8988T (cell line): ENCODE measurements at places on chromosomes 6 and 20.

- peak; percentile 90 for DNase-seq
Measured at GRCh38 chr6:43021270-43022047, at the start of gene RRP36. Gene RRP36 (plus strand): TSS chr6:43021623. CDS start chr6:43021655, 32 bp downstream.

DNA sequence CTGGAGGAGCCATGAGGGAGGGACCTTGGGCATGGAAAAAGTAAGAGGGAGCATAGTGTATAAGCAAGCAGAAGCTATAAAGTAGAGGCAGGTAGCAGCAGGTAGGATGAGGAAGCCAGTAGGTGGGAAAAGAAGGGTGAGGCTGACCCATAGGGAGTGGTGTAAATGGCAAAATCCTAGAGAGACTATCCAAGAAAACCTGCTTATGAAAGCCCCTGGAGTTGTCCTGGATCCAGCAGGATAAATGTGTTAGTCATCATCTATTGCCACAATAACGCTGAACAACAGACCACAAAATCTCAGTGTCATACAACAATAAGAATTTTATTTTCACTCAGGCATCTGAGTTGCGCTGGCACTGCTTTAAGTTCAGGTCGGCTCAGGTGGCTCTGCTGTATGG lies 30.2 kb downstream of the CHD6 start:
- DNase-seq = no peak

GRCh38 chr20:7248281-7249201 lies 481.1 kb downstream of the BMP2 start:
- no peak for DNase-seq

- no peak for DNase-seq
Measured at GRCh38 chr20:49037962-49038387, 8.1 kb upstream of the CSE1L start.

DNA sequence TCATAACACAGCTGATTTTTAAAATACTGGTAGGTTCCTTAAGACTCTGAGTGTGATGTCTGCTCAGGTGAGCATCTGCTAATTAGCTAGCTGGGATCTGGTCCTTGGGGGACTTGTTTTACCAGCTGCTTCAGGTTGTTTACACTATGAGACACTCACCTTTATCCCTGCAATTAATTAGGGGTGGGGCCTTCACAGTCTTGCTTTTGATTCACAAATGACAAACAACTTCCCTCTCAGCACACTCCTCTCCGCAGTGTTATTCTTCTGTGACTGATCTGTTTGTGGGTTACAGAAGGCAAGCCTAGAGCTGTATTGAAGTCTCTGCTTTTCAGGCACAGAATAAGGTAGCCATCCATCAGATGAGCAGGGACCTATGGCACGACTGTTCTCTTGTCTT lies 62.0 kb upstream of the CD83 start:
- DNase-seq = no peak

DNA sequence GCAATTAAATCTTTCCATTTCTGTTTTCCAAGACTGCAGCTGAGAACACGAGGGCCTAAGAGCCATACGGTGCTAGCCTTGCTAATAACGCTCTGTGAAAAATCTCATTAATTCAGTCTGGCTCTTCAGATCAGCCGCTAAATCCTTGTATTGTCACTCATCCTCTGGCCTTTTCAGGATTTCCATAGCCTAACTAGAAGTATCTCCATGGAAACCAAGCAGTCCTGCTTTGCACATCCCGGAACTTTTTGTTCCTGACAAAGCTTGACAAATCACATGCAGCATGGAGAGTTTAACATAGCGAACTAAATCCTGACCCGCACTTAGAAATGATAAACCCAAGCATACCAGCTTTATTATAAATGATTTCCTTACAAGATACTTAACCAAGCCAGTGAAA lies 383.7 kb downstream of the CD83 start:
- no peak for DNase-seq

GRCh38 chr6:52333840-52334200 lies 28.1 kb upstream of the PAQR8 start:
- DNase-seq = no peak

GRCh38 chr6:24908650-24909035 lies 27.1 kb downstream of the RIPOR2 start:
- no peak for DNase-seq

DNA sequence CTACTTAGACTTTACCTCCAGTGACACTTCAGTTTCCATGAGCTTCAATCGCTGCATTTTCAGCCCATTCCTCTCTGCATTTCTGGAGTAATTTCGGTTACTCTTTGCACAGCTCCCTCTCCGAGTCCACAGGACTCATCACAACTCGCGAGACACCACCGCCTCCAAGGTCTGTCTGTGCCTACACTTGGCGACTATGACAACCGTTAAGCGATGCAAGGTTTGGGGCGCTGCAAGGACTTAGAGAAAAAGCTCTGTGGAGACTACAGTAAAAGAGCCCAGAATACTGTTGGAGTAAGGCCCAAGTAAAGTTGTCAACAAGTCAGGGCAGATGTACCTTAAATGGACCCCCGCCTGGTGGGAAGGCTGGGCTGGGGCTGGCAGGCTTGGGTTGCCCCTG lies 95.7 kb upstream of the RPS6KA2 start:
- no peak for DNase-seq

GRCh38 chr6:65776332-65776731 lies 69.3 kb upstream of the EYS start:
- DNase-seq = no peak

- DNase-seq = peak; percentile 79
Measured at GRCh38 chr6:170295510-170296422, 4.9 kb upstream of the DLL1 start.

DNA sequence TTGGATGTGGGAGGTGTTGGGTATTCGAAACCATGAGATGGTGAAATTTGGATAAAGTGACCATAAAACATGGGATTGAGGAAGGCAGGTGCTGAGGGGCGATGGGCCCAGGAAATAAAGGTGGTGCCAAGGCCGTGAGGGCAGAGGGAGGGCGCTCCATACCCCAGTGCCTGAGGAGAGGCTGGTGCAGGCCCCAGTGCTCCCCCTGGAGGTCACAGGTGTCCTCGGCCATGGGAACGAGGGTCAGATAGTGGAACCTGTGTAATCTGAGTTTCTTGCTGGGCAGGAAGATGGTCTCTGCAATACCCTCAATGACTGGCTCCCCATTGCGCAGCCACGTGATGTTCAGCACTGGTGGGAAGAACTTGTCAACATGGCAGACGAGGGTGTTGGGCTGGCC lies 16.2 kb downstream of the HLA-DPB1 start:
- DNase-seq = peak; percentile 38

- DNase-seq = no peak
Measured at GRCh38 chr6:98775205-98775604, 59.2 kb upstream of the POU3F2 start.

DNA sequence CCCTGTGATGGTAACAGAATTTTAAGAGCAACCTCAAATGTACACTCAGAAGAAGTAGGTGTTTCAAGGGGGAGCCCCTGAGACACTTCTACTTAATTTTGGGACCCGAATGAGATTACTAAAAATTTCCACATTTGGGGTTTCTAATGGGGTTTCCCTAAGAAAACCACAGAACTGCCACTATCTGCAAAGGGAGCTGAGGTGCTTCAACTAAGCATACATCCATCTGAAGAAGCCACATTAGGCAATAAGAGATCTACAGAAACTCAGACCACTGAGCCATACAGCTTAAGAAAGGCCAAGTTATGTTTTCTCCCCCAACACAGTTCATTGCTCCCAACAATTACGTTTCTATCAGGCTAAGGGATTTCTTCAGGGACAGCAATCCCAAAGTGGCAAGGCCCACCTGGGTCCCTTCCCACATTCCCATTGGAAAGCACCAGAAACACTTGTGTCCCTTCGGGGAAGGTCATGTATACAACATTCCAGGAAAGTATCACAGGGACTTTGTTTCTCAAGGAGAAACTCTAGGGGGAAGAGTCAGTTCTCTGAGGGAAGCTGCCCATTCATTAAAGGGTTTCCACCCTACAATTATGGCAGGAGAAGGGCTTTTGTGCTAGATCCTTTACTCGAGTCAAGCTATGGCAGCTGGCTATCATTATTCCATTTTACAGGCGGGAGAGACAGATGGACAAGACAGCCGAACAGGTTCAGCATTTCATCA lies 5.0 kb downstream of the BCL2L1 start:
- no peak for DNase-seq

DNA sequence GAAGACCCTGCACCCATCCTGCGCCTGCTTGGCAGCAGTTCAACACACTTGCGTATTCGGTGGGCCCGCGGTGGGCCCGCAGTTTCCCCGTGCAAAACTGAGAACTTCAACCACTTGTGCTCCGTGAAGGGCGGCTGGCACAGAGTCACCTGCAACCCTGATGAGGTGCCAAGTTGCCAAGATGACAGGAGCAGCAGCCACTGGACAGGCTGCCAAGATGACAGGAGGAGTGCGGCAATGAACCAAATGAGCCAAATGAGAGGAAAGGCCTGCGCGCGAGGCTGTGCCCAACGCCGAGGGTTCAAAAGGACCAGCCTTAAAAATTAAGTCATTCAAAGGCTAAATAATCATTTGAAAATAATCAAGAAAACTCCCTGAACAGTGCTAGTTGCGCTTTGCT lies 20.1 kb downstream of the DIDO1 start:
- DNase-seq = no peak

GRCh38 chr20:39885975-39886649 lies 802.9 kb downstream of the MAFB start:
- no peak for DNase-seq

- no peak for DNase-seq
Measured at GRCh38 chr6:151269321-151269995, 29.7 kb downstream of the AKAP12 start.

DNA sequence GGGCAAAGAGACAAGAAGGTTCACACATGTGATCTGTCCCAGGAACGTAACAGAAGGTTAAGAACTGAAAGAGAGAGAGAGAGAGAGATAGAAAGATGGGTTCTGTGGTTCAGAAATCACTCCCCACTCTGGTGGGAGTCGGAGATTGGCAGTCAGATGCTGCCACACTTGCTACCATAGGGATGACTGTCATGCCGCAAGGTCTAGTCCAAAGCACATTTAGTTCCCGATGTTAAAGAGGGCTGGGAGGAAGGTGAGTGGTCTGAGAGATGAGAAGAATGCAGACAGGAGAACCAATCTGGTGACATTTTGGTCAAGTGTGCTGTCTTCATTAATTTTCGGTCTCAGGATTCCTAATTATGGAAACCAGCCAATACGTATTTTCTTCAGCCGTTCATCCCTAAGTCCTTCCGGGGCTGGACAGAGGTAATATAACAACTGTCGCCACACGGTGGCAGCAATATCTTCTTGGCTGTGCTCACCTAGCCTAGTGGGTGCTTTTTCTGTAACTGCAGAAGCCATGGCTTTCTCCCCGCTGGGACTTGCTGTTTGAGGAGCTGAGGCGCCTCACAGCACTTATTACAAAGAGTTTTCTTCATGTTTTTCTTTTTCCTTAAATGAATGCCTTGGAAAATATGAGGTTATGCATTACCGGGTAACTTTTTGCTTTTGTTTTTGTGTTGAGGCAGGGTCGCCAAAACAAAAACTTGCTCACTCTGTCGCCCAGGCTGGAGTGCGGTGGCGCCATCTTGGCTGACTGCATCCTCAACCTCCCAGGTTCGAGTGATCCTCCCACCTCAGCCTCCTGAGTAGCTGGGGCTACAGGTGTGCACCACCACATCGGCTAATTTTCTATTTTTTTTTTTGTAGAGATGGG lies 46.0 kb downstream of the SLC35D3 start:
- peak; percentile 64 for DNase-seq

- no peak for DNase-seq
Measured at GRCh38 chr6:47242483-47243386, 67.0 kb downstream of the TNFRSF21 start.

DNA sequence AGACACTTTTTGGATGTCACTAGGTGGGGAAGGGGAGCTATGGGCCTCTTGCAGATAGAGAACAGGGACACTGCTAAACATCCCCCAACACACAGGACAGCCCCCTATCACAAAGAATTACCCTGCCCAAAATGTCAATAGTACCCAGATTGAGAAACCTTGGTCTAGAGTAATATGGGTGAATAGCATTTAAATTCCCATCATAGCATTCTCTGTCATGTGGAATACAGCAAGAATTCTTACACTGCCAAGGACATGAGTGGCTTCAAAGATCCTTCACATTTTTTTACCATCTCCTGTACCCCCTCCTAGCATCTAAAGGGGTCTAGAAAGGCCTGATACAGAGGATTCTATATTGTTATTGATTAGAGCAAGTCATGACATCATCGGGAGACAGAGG lies 83.1 kb upstream of the SSTR4 start:
- DNase-seq = no peak

- no peak for DNase-seq
Measured at GRCh38 chr20:25280574-25281535, 33.0 kb downstream of the PYGB start.

DNA sequence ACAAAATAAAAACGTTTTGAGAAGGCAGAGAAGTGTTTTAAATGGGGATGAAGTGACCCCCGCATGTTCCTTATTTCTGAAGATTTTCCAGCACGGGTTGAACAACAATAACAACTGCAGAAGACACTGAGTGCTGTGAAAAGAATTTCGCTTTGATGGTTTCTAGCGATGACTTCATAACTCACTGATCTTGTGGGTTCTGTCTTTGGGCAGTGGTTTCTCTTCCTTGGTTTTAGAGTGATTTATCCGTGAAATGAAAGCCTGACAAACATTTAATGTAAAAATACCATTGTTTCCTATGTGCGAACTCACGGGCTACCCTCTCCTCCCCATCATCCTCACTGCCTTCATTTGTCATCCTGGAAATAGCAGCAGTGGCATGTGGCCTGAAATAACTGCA lies 793.9 kb downstream of the QKI start:
- DNase-seq = no peak

- DNase-seq = no peak
Measured at GRCh38 chr6:12356983-12357972, 67.1 kb downstream of the EDN1 start.

GRCh38 chr20:11153819-11154218 lies 480.0 kb upstream of the JAG1 start:
- DNase-seq = no peak

DNA sequence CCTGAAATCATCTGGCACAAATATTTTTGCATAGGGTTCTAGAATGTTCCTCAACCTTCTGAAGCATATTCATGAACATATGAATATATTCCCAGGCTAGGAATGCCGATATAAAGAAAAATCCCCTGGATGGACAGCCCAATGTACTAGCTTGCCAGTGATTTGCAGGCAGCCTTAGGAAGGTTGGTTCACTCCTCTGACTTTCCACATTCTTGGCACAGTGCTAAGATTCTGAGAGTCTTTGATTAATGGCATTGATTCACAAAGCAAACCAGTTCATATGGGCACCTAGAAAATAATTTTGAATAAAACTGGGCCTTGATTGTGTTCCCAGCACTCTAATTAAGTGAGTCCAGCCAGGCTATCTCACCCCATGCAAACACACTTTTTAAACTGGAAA lies 56.9 kb upstream of the ENPP4 start:
- DNase-seq = no peak

DNA sequence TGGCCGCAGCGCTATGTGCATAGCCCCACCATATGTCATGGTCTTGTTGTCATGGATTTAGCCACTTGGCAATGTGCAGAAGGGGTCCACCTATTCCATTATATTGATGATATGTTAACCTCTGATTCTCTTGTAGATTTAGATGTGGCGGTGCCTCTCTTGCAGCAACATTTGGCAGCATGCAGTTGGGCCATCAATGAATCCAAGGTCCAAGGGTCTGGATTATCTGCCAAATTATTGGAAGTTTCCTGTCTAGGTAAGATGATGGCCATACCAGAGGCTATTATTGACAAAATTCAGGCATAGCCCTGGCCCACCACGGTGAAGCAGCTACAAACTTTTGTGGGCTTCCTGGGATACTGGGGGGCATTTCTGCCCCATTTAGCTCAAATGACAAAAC lies 31.4 kb downstream of the HDDC2 start:
- no peak for DNase-seq

GRCh38 chr6:26195924-26196845 lies 109.0 kb downstream of the HFE start:
- DNase-seq = no peak
